AG09319 (cell line): ENCODE measurements at places on chromosomes 12 and 14.

- DNase-seq = no peak
These were observed 132.3 kb downstream of the CCDC59 start for GRCh38 chr12:82225871-82226270.

- no peak for DNase-seq
These were observed 4.6 kb upstream of the RPL6 start for GRCh38 chr12:112413855-112414625.

- no peak for DNase-seq
These were observed 224.3 kb downstream of the PELI2 start for GRCh38 chr14:56342494-56342942.

DNA sequence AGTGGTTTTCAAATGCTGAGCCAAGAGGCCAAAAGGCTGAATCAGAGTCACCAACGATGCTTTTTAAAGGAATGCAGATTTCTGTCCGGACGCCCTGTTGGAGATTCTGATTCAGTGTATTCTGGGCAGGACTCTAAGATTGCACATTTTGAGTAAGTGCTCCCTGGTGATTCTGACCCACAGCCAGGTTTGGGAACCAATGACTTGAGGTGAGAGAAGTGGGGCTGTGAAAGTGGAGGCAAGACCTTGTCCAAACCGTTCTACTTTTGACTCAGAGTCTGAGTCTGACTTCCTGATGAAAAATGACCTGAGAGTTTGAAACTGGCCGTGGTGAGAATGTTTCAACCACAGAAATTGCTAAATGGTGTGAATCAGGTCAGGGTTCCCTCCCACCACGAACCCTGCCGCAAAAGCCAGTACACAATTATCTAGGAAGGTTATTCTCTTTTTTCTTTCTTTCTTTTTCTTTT is 90.2 kb downstream of the NTN4 start:
- DNase-seq = peak; percentile 12

- DNase-seq = peak; percentile 57
These were observed 23.4 kb upstream of the BMP4 start for GRCh38 chr14:53979747-53980642.

GRCh38 chr12:109595321-109595902 is 21.8 kb downstream of the MVK start:
- no peak for DNase-seq

DNA sequence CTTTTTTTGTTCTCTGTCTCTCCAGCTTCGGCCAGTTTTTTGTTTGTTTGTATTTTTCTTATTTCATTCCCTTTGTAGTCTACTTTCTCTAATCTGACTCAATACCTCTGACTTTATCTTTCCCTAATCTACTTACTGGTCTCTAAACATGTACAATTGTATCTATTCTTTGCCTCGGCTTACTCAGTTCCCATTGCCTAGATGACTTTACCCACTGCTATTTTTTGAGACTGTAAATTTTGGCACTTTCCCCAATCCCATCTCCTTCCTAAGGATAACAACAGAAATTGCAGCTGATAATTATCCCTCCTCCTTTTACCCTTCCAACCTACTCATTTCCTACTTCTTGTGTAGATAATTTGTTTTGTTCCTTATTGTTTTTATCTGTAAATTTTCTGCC is 511.1 kb downstream of the RPL10L start:
- no peak for DNase-seq

- peak; percentile 52 for DNase-seq
These were observed 45.1 kb downstream of the SAV1 start for GRCh38 chr14:50622978-50623377.

DNA sequence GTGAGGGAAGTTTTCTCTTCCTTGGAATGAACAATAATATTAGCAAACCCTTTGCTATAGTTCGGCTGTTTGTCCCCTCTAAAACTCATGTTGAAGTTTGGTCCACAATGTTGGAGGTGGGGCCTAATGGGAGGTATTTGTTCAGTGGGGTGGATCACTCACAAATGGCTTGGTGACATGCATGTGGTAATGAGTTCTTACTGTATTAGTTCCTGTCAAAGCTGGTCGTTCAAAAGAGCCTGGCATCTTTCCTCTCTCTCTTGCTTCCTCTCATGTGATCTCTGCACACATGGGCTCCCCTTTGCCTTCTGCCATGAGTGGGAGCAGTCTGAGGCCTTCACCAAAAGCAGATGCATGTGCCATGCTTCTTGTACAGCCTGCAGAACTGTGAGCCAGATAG is 13.1 kb upstream of the PPP4R4 start:
- DNase-seq = no peak

- no peak for DNase-seq
These were observed 8.7 kb upstream of the CACNA2D4 start for GRCh38 chr12:1927051-1927680.

DNA sequence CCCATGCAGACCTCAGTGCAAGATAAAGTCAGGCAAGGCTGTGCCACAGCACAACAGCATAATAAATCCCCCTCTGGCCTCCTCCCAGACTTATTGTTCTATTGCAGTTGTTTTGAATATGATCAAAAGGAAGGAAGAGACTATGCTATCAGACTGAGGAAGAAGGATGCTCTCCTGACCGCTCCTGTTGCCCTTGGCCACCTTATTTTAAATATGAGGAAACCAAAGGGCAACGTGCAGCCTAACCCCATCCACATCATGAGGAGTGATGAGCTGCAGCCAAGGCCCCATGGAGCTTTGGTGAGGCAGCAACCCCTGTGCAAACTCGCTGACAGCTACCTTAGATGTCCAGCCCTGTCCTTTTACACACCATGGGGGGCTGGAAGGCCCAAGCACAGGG is 291.7 kb downstream of the ZFP36L1 start:
- DNase-seq = no peak

DNA sequence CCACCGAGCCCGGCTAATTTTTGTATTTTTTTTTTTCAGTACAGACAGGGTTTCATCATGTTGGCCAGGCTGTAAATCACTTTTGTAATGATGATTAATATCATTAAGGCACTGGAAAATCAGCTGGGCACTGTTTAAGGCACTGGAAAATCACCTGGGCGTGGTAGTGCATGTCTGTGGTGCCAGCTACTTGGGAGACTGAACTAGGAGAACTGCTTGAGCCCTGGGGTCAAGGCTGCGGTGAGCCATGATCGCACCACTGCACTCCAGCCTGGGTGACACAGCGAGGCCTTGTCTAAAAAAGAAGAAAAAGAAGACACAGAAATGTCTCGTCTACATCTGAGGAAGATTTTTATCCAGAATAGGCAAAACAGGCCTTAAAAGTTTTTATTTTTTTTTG is 12.7 kb downstream of the SLC11A2 start:
- DNase-seq = no peak

GRCh38 chr14:90660865-90661570 is 155.2 kb downstream of the TTC7B start:
- no peak for DNase-seq

DNA sequence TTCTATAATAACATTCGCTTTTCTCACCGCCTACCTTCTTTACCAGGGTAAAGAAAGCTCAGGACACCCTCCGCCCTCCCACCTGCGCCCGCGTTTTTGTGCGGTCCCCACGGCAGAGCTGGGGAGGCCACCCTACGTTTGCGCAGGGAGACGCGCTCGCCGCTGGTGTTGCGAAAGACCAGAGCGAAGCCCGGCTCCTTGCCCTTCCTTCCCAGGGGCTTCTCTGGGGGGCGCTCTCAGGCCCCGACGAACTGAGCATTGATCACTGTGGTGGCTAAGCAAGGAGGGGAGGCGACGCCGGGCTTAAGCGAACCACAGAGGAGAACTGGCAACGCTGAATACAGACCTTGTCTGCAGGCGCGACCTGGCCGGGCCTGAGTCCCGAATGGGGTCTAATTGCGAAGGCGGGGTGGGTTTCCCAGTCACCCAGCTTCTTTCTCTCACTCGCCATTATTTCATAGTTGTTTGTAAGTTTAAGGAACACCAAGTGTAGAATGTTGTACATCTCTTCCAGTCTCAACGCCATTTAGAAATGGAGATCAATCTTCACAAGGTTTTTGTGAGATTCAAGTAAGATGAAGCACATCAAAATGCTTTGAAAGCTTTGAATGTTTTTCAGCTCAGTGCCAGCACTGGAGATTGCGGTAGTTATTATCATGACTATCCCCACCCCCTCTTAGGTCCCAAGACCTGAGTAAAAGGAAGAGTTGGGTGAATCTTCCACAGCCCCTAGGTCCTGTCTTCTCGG is 1.7 kb upstream of the NKX2-1 start:
- no peak for DNase-seq

DNA sequence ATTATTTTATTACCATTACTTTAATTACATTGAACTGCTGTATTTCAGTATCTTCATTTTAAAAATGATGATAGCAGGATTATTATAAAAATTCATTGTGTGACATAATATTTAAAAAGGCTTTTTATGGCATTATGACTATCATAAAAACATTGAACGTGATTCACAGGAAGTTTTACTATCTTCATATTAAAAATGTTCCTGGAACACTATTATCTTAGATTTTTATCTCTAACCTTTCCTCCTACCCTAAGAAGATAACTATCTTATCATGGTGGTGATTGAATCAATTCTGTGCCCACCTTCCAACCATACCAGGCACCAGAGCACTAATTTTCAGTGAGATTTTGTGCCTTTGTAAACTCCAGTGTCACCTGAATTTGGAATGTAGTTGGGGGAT is 16.2 kb downstream of the LRRC9 start:
- DNase-seq = no peak

- peak; percentile 4 for DNase-seq
These were observed 199.7 kb downstream of the ANO2 start for GRCh38 chr12:5745251-5745888.

DNA sequence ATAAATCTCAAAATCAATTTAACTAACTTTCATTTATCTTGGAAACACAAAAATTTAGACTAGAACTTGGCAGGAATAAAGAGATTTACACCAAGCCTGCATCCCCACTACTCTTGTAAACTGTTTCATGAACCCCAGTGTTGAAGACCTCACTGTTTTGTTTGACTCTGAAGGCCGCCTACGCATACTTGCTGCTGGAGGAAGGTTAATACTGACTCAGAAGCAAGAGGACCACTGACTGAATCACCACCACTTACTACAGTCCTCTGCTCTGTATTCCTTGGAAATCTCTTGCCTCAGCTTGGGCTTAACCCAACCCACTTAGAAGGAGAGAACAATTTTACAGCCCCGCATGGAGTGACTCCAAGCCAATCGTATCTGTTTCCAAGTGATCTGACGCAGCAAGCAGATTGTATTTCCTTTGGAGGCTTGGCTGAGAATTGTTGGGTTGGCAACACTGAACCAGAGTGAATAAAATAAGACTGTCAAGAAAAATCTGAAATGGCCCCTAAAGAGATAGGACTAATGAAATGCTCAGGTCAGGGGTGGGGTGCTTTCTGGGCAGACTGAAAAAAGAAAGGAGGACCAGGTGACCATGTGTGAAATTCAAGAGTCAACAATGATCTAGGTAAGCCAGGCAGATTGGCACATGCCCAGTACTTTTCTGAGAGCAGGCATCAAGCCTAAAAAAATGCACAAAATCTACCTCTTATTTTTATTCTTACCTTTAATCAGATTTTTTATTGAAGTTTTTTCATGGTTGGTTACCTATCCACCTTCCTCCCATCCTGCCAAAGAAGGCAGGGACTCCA is 248.6 kb downstream of the ZFP36L1 start:
- DNase-seq = peak; percentile 97

GRCh38 chr12:48030173-48030650 is 25.9 kb upstream of the COL2A1 start:
- no peak for DNase-seq

GRCh38 chr12:62196146-62196545 is 64.1 kb upstream of the USP15 start:
- no peak for DNase-seq

GRCh38 chr12:51971679-51972421 is 20.4 kb downstream of the ACVR1B start:
- no peak for DNase-seq

GRCh38 chr12:124766727-124767065 is 97.0 kb downstream of the SCARB1 start:
- DNase-seq = no peak

DNA sequence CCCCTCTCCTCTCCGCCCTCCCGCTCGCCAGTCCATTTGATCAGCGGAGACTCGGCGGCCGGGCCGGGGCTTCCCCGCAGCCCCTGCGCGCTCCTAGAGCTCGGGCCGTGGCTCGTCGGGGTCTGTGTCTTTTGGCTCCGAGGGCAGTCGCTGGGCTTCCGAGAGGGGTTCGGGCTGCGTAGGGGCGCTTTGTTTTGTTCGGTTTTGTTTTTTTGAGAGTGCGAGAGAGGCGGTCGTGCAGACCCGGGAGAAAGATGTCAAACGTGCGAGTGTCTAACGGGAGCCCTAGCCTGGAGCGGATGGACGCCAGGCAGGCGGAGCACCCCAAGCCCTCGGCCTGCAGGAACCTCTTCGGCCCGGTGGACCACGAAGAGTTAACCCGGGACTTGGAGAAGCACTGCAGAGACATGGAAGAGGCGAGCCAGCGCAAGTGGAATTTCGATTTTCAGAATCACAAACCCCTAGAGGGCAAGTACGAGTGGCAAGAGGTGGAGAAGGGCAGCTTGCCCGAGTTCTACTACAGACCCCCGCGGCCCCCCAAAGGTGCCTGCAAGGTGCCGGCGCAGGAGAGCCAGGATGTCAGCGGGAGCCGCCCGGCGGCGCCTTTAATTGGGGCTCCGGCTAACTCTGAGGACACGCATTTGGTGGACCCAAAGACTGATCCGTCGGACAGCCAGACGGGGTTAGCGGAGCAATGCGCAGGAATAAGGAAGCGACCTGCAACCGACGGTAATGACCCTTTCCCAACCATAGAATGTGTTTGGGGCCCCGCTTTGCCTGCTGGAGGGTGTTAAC is 615 bp downstream of the CDKN1B start:
- no peak for DNase-seq

GRCh38 chr12:71756054-71756690 is 1.5 kb downstream of the RAB21 start:
- no peak for DNase-seq

DNA sequence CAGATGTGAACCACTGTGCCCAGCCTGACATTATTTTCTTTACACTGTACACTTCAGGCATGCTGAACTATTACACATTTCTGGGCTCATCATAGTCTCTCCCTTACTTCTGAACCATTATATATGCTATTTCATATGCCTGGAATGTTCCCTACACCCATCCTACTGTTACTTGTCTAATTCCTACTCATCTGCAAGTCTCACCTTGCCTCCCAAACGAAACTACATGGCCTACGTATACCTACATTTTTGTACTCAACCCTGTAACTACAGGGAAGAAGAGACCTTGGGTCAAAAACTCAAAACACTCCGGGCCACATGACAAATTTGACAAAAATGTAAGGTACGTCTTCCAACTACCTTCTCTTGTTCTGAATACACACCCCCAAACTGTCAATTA is 9.5 kb upstream of the EEA1 start:
- DNase-seq = no peak

- DNase-seq = no peak
These were observed 173.3 kb downstream of the PPM1H start for GRCh38 chr12:62761658-62762057.
